ENCODE measurements at places on chromosomes 5 and 9. TPM values are rescaled to one million over a fixed set of nuclear protein-coding genes. Genes with fewer than 3 reads are reported as not detected.

DNA sequence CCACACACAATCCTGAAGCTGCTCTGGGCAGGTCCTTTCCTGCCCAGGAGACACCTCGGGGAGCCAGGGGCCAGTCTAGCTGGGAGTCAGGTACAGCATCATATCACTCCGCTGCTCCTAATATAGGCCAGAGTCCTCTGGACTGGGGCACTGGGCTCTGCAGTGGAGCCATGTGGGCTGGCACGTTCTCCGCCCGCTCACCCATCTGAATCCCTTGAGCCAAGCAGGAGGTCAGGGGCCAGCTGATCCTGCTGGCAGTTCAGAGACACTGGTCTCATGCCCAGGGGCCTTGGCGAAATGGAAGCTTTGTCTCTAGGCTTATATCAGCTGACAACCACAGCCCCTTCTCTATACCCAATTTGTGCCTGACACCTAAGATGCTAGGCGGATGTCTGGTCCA is 9.3 kb upstream of the CORO2A start:
- peaks cover 9% of the 10 kb centered on the region for H3K4me1 ChIP-seq
- H3K27ac ChIP-seq = no peak overlapping the region
- DNase-seq = no peak
- H3K4me3 ChIP-seq = no peak overlapping the region

DNA sequence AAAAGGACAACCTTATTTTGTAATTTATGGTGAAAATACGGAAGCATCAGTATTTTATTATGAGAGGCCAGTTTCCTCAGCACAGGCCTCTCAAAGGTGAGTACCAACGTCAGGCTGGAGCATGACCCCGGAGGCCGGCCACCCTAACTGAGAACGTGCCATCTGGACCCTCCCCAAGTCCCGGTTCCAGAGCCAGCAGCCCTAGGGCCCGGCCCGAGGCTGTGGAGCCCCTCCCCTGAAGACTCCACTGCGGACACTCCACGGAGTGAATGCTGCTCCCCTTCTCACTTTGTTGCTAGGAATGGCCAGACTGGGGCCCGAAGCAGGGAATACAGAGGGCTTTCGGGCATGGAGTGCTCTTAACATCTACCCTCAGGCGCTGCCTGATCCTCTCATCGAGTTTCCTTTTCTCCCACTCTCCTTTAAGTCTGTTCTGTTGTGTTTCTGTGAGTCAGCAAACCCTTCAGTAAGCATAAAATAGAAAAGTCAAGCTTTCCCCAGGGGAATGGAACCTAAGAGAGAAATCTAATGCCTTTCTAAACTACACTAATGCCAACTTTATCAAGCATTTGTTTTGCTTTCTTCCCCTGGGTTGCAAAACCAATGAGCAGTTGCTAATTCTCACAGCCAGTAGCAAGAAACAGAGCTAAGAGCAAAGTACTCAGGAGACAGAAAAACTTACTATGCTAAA is 4.5 kb downstream of the BRD9 start:
- H3K4me1 ChIP-seq = no peaks in the 10 kb centered on the region
- no peaks in the 10 kb centered on the region for H3K27me3 ChIP-seq
- H3K36me3 ChIP-seq = peaks cover 77% of the 10 kb centered on the region
- no peak overlapping the region for H3K4me3 ChIP-seq

The PCDHGA2 gene
- not detected for polyA plus RNA-seq

The PCDHA4 gene
- polyA plus RNA-seq = not detected

- H3K27me3 ChIP-seq = no peaks in the 10 kb centered on the region
- no peak overlapping the region for H3K4me3 ChIP-seq
- DNase-seq = peak; percentile 55
- no peaks in the 10 kb centered on the region for H3K36me3 ChIP-seq
- no peak overlapping the region for H3K27ac ChIP-seq
Observed at GRCh38 chr5:128674837-128675446, 136.9 kb upstream of the FBN2 start.

The IL5 gene
- polyA plus RNA-seq = not detected

DNA sequence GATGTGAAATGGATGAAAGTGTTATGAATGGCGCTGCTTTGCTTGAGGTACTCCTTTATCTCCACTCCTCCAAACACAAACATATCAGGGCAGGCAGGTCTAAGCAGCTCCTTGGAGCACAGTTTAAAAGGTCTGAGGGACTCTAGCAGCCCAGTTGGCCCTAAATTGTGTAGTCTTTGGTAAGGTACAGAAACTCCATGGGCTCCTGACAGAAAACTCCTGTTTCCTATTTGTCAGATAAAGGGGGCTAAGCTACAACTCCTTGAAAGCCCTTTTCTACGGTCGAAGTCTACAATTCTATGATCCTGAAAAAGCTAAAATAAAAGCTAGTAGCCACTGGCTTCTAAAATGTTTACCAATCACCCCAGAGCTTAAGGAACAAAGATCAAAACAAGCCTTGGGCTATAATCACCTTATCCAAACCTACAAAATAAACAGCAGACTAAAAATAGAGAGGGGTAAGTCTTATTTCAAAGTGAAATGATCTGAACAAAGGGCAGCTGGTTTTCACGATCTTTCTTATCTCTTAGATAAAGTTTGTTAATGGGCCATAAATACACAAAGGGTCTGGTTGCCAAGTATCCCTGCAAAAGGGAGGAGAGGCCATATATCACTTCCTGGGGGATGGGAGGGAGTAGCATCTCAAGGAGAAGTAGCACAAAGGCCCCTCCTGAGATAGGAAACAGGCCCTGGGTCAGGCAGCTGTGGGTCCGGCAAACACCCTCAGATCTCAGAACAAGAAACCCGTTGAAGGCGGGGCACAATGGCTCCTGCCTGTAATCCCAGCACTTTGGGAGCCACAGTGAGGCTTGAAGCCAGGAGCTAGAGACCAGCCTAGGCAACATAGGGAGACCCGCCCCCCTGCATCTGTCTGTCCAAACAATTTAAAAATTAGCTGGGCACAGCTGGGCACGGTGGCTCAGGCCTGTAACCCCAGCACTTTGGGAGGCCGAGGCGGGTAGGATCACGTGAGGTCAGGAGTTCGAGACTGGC is 28.3 kb upstream of the DENND4C start:
- H3K4me1 ChIP-seq = no peaks in the 10 kb centered on the region
- H3K27me3 ChIP-seq = no peaks in the 10 kb centered on the region

DNA sequence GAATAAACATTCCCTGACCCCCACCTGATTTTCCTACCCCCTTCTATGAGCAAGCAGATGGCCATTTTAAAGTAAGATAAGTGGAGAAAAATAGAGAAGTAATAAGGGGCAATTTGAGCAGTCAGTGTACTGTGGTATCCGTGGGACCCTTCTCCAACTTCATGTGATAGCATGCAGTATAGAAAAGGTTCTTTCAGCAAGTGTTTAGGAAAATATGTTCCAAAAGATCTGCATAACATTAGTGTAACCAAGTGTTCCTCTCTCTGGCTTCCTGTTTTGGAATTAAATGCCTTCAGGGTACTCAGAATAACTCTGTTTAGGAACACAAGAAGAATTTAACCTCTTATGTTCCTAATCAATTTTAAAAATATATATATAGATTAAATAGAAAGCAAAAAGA is 134.9 kb downstream of the ATG10 start:
- H3K4me1 ChIP-seq = no peaks in the 10 kb centered on the region
- H3K4me3 ChIP-seq = no peak overlapping the region
- no peak overlapping the region for H3K27ac ChIP-seq

The RASGEF1C gene
- polyA plus RNA-seq = 0.54 TPM

DNA sequence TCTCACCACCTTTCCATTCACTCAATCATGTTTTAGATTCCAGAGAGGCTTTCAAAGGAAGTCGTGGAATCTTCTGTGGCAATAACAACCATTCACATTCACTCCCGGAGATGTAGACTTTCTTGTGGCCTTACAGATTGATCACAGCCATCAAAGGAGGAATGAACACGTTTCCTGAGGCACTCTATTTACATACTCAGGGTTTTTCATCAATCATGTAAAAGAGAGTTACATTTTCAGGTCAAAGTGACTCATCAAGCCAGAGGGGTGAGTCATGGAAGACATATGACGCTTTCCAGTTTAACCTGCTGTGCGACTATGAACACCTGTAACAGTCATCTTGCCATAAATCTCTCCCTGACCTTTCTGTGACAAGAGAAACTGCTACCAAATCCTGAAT is 39.3 kb upstream of the RAD23B start:
- H3K27ac ChIP-seq = peak overlapping the region; percentile 75
- no peaks in the 10 kb centered on the region for H3K4me1 ChIP-seq
- DNase-seq = peak; percentile 95
- no peaks in the 10 kb centered on the region for H3K27me3 ChIP-seq
- H3K4me3 ChIP-seq = no peak overlapping the region
